ENCODE measurements at places on chromosomes 3 and 15. TPM values are rescaled to one million over a fixed set of nuclear protein-coding genes. Genes with fewer than 3 reads are reported as not detected.

Gene PLA2G4B
- 4.2 TPM for total RNA-seq

- DNase-seq, result no peak
- no peak overlapping the region for H3K27ac ChIP-seq
- H3K27me3 ChIP-seq, result no peaks in the 10 kb centered on the region
- H3K36me3 ChIP-seq, result no peaks in the 10 kb centered on the region
Measured at GRCh38 chr15:101426761-101427333, 62.7 kb downstream of the PCSK6 start.

DNA sequence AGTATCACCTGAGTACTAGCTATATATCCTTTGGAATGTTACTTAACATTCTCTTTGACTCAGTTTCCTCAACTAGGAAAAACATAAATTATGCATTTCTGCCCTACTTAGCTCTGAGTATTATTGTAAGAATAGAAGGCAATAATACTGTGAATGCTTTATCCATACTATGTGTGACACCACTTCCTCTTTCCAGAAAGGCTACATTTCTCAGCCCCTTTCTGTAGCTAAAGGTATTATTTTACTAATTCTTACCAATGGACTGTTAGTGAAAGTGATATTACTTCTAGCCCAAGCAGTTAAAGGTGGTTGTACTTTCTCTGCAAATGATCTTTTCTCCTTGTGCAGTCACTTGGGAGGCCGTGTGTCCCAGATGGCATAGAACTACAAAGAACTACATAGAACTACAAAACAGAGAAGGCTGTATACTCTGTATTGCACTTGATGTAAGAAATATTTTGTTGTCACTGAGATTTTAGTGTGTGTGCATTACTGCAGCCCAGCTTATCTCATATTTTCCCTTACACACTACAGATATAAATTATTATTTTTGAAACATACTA is 35.1 kb downstream of the MYH15 start:
- DNase-seq, result no peak
- H3K4me1 ChIP-seq, result no peaks in the 10 kb centered on the region
- no peaks in the 10 kb centered on the region for H3K27me3 ChIP-seq
- no peak overlapping the region for H3K4me3 ChIP-seq
- no peaks in the 10 kb centered on the region for H3K36me3 ChIP-seq

GRCh38 chr3:145727476-145727875 is 433.5 kb downstream of the PLOD2 start:
- no peaks in the 10 kb centered on the region for H3K36me3 ChIP-seq
- no peak overlapping the region for H3K4me3 ChIP-seq

GRCh38 chr3:74315291-74315690 is 299.2 kb downstream of the CNTN3 start:
- H3K4me3 ChIP-seq, result no peak overlapping the region
- no peaks in the 10 kb centered on the region for H3K36me3 ChIP-seq
- H3K27ac ChIP-seq, result no peak overlapping the region
- DNase-seq, result no peak
- no peaks in the 10 kb centered on the region for H3K27me3 ChIP-seq
- H3K4me1 ChIP-seq, result no peaks in the 10 kb centered on the region

DNA sequence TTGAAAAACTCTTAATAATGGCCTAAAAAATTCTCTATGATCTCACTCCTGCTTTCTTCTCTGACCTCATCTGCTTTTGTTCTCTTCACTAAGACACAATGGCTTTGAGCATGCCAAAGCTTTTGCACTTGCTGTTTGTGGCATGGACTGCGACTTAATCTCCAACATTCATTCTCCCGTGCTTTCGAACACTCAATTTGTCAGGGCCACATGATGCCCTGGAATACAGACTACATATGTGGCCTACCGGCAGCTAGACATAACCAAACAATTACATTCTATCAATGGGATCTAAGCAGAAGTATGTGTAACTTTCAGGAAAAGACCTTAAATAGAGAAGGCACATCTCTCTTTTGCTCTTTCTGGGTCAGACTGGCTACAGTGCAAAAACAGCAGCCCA is 506.5 kb downstream of the MAGI1 start:
- DNase-seq, result no peak
- no peaks in the 10 kb centered on the region for H3K27me3 ChIP-seq
- no peaks in the 10 kb centered on the region for H3K4me1 ChIP-seq
- H3K27ac ChIP-seq, result no peak overlapping the region
- no peaks in the 10 kb centered on the region for H3K36me3 ChIP-seq

GRCh38 chr15:79168922-79169456 is 78.4 kb upstream of the RASGRF1 start:
- peaks cover 33% of the 10 kb centered on the region for H3K27me3 ChIP-seq
- no peak overlapping the region for H3K27ac ChIP-seq
- no peaks in the 10 kb centered on the region for H3K4me1 ChIP-seq

Measured in activated CD8-positive, alpha-beta T cell treated with anti-CD3 and anti-CD28 coated beads for 36 hours (primary cell).